ENCODE measurements at places on chromosomes 2 and 18.

DNA sequence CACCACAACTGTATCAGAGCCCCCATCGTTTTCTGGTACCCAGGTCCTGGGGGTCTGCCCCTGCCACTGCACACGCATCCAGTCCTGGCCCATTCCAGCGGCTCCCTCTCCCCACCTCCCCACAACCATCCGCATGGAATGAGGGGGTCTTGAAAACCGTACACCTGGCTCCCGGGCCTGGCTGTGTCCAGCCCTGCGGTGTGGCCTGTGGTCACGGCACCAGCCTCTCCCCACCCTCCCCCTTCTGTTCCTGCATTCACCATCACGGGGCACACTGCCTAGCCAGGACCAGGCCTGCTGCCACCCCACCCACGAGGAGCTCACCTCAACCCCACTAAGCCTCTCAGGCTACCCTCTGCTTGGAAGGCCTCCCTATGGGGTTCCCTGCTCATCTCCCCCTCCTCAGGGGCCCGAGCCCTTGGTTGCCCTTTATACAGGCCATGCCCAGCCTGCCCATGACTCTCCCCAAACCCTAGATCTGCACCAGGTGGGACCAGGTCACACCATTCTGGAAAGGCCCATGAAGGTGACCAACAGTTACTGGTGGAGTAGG lies 11.4 kb downstream of the GPR35 start:
- DNase-seq: no peak

DNA sequence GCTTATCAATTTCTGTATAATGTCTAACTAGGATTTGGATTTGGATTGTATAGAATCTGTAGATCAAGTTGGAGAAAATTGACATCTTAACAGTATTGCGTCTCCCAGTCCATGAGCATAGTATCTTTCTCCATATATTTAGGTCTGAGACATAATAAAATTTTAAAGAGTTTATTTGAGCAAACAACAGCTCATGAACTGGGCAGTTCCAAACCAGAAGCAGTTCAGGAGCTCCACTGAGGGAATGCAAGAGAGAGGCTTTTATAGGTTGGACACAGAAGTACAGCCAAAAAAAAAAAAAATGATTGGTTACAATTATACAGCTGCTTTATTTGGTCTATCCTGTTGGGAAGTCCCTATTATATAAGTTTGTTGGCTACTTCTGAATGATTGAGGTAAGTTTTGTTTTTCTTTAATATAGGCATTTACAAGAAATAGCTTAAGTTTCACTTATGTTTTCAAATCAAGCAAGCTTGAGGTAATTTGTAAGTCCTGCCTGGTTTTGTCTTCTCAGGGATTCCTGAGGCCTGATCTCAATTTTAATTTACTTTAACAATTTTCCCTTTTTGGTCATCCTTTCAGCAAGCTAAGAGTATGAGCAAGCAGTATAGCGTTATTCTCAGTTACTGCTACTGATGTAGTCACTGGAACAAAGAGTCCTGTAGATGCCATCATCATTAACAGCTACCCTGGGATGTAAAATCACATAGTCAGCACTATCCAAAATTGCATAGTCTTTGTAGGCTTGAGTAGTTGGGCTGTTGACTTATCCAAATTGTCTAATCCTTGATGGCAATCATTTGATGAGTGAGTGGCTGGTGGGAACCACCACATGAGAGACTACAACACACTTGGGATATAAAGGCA lies 27.5 kb upstream of the RUFY4 start:
- no peak for DNase-seq

DNA sequence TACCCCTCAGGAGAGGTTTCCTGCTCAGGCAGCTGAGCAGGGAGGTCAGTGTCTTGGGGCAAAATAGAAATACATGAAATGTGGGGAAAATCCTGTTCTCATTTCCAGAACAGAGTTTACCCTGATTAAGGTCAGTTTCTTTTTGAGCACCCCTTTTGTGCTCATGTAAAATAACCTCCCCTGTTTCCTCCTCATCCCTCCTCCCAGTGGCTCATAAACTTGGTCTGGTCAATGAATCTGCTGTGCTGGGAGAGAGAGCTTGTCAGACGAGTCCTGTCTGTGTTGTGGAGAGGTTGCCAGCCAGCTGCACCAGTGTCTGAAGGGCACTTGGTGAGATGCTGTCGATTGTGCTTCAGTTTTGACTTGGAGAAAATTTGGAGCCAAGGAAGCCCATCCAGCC lies 48.6 kb downstream of the NTSR2 start:
- DNase-seq: no peak

DNA sequence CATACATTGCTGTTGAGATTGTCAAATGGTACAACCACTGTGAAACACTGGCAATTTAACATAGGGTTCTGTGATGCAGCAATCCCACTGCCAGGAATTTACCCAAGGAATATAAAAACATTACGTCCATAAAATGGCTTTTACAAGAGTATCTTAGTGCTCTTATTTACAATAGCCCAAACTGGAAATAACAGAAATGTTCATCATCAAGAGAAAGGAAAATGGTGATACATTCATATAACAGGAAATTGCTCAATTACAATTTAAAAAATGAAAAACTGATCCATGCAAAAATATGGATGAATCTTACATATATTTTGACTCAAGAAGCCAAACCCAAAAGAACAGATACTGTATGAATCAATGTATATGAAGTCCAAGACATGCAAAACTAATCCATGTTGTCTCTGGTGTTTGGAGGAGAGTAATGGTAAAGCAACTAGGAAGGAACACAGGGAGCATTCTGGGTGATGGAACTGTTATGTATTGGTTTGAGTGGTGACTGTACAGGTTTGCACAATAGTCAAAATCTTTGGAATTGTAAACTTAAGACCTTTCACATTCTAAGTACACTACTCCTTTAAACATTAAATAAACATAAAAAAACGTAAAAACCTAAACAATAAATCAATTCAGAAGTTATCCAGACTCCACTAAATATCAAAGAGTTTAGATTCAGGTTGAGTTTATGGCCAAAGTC lies 104.8 kb upstream of the WDR75 start:
- DNase-seq: no peak

DNA sequence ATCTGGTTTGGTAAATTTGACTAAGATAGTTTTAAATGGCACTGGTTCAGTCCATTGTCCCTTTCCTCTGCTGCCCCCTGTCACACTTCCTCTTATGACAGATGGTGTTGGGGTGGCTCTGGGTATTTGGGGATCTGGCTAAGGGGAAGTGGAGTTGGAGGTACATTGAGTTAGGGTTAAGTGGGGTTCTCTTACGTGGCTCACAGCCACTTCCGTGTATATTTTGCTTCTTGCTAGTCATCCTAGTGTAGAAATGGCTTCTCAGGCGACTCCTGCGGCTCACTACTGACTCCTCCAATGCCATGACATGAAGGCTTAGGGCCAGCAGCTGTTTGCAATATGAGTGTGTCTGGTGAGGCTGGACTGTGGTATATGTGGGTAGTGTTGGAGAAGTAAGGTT lies 187.0 kb downstream of the HAUS1 start:
- DNase-seq: no peak

DNA sequence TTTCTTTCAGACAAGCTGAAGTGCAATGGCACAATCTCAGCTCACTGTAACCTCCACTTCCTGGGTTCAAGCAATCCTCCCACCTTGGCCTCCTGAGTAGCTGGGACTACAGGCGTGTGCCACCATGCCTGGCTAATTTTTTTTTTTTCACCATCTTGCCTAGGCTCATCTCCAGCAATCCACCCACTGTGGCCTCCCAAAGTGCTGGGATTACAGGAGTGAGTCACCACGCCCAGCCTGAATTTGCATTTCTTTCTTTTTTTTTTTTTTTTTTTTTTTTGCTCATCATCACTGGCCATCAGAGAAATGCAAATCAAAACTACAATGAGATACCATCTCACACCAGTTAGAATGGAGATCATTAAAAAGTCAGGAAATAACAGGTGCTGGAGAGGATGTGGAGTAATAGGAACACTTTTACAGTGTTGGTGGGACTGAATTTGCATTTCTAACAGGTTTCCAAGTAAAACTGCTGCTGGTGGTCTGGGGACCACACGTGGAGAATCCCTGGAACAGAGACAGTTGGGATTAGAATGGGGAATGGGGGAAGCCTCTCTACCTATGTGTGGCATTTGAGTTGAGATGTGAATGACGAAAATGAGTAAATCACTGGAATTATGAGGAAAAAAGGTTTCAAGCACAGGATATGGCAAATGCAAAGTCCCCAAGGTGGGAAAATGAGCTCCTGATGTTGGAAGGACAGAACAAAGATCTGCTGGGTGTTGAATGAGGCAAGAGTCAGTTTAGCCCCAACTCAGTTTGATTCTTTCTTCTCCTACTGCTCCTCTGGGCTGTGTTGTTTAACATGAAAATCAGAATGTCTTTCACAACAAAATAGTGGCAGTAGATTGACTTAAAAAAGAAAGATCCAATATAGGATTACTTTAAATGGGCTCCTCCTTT lies 88.8 kb upstream of the MAP4K4 start:
- no peak for DNase-seq

DNA sequence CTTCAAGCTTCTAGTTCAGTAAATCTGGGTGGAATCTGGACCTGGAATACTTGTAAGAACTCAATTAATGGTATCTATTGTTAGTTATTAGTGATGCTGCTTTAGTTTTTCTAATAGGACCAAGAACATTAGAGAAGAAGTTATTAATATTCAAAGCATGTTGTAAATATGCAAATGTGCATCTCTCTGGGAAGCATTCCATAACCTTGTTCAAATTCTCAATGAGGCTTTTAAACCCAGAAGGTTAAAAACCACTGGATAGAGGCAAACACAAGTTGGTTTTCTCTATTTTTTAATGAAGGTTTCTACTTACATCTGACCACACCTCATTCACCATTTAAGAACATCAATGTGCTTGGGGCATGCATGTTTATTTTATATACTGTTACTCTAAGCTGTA lies 16.1 kb upstream of the ACVR1C start:
- DNase-seq: no peak
